Testis (tissue), 5 donors: ENCODE measurements at places on chromosomes 1 and 21. TPM values are rescaled to one million over a fixed set of nuclear protein-coding genes. Genes with fewer than 3 reads are reported as not detected.

DNA sequence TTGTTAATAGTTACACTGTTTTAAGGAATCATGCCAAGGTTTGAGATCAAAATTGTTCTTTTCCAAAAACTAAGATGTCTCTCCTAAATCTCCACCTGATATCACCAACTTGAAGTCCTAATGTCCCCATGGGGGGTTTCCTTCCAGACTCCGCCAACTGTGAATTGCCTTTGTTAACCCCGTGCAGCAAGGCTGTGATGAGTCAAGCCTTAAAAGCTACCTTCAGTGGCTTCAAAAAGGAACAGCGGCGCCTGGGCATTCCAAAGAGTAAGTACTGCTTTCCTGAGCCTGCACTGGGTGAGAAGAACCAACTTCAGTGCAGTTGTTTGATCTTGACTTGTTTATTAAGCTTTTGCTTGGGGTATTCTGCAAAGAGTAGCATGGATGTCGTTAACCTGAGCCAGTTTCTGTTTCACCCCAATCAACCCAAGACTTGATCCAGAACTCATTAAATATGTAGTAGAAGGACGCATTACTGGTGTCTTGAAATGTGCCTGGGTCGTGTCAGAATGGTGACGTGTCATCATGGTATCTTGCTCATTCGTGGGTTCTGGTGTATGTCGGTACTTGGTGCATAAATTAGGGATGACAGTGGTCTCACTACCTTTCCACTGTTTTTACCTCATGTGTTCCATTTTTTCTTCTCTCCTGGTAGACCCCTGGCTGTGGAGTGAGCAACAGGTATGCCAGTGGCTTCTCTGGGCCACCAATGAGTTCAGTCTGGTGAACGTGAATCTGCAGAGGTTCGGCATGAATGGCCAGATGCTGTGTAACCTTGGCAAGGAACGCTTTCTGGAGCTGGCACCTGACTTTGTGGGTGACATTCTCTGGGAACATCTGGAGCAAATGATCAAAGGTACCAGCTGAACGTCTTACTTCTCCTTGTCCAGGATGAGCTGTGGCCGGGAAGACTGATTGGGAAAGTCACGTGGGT is 8.7 kb downstream of the ETS2 start:
- DNase-seq: no peak

- DNase-seq: no peak
Observed at GRCh38 chr1:2038229-2038628, 12.0 kb upstream of the PRKCZ start.

- no peak for DNase-seq
Observed at GRCh38 chr1:170853302-170853701, 82.0 kb upstream of the MROH9 start.

DNA sequence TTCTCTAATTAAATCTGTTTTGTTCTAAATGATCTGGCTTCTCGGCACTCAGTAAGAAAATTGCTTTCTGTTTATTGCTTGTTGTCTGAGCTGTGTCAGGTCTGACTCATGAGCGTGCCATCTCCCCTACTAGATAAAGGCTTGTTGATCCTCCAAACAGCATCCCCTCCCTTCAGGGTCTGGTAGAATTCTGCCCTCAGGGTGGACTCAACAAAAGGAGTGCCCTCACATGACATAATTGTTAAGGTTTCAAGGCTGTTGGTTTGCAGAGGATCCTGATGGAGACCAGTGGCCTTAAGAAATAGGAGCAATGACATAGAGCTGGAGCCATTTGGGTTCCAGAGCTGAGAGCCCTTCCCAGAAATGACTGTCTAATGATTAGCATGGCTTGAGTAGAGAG is 36.0 kb upstream of the ATP2B4 start:
- DNase-seq: no peak

- peak; percentile 58 for DNase-seq
Observed at GRCh38 chr1:176391621-176392020, 71.4 kb upstream of the PAPPA2 start.

- no peak for DNase-seq
Observed at GRCh38 chr1:84726593-84727499, 36.6 kb upstream of the SSX2IP start.

- no peak for DNase-seq
Observed at GRCh38 chr21:42315296-42315891, at the start of gene TFF3. TFF3 (minus strand) TSS chr21:42315409; CDS start chr21:42315374, 35 bp downstream.

DNA sequence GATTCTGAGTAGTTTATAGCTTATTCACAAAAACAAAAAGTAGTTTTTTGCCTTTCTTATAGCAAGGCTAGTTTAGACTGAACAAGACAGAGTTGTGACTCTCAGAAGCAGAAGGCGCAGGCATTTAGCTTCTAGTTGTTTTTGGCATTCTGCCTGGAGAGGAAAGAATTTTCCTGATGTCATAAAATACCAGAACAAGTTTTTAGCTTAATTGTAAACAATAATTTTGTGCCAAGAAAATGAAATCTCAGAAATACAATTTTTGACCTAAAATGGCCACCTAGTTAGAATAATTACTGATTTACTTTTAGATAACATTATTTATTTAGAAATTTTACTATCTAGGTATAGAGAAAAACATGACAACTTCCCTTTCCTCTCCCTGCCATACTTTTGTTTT is 1.0 kb downstream of the DNAJB4 start:
- peak; percentile 33 for DNase-seq

- DNase-seq: peak; percentile 2
Observed at GRCh38 chr1:29520571-29521437, 284.5 kb downstream of the PTPRU start.

DNA sequence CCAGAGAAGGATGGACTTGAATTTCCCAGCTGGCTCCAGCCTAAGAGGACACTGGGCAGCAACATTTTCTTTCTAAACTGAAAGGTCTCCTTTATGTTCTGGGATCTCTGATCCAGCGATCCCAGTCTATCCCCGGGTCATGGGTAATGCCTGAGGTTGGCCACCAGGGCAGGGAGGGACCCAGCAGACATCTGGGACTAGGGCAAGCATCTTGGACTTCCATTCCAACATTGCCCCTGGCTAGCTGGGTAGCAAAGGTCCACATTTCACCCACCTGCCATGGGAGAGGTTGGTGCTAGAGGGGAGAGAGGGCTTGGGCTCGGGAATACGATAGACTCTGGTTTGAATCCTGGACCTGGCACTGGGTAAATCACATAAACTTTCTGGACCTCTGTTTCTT is 84.6 kb downstream of the LRRN2 start:
- no peak for DNase-seq

- no peak for DNase-seq
Observed at GRCh38 chr1:243264717-243265116, 8.9 kb downstream of the SDCCAG8 start.

DNA sequence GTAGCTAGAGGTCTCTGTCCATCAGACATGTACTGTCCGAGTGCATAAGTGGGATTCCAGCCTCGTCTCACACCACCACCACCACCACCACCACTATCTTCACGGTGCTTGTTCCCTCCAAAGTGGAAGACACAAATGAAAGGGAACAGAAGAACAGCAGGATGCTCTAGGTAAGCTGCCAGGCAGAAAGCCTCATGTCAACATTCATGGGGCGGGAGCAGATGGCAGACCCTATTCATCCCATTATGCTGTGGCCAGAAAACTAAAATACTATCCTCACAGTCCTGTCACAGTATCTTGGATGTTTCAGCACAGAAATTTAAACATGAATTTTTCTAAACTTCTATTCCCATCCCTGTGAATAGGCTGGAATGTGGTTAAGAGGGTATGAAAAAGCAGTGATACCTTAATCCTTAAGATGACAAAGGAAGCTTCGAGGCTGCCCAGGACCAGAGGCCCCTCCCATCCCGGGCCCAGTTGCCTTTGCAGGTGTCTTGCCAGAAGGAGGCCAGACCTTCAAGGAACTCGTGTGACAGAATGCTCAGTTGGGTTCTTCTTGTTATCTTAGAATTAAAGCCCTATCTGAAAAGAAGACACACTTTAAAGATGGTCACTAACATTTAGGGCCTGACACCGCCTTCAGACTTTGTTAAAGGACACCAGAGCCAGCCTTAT is 24.7 kb downstream of the APCS start:
- no peak for DNase-seq

- no peak for DNase-seq
Observed at GRCh38 chr1:84550826-84551225, 23.4 kb downstream of the CTBS start.

Gene SH3BGR
- total RNA-seq: 5.0 TPM

Gene MAN1C1
- total RNA-seq: 12.8 TPM
